ENCODE measurements at places on chromosomes 16 and 17. TPM values are rescaled to one million over a fixed set of nuclear protein-coding genes. Genes with fewer than 3 reads are reported as not detected.

Gene WFDC1
- not detected for total RNA-seq

Gene MILR1
- 2.7 TPM for total RNA-seq

Gene PRPSAP2
- total RNA-seq, result 59.2 TPM

Gene C16orf89
- total RNA-seq, result not detected

Gene CARD14
- total RNA-seq, result 0.09 TPM

Gene KRT34
- not detected for total RNA-seq

Gene DCAF7
- total RNA-seq, result 19.0 TPM

Gene ARL5C
- not detected for total RNA-seq

Gene CCL7
- total RNA-seq, result not detected

Gene ITGA2B
- total RNA-seq, result 0.18 TPM

Gene KRTAP3-2
- total RNA-seq, result not detected

Gene ELMO3
- total RNA-seq, result 0.72 TPM

Gene MMP2
- total RNA-seq, result 256 TPM

Gene CBX2
- total RNA-seq, result 7.5 TPM

Gene SCIMP
- not detected for total RNA-seq

Gene CRYM
- not detected for total RNA-seq

Gene QRICH2
- 2.9 TPM for total RNA-seq

Gene BRICD5
- total RNA-seq, result 2.4 TPM

Gene VMO1
- 0.19 TPM for total RNA-seq

Gene NDUFB10
- 149 TPM for total RNA-seq

Gene KRTAP4-9
- not detected for total RNA-seq
